ENCODE measurements at places on chromosomes 12 and 14.
A peak's percentile ranks its signal among the peaks of the same experiment; 100 is the strongest.

DNA sequence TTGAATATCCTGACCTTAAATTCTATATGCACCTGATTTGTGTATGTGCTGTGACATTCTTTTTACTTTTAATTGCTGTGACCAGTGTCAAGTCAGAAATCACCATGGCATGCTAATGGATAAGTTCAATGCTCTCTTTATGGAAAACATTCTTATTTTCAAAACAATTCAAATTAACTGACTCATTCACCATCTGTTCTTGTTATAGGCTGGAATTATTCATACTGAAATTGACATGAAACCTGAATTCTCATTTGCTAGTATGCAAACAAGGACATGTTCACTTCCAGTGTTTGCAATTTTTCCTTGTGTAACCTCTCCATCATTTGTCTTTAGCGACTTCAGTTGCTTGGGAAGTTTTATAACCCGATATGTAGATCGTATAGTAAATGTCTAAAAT, at the start of gene TAS2R30:
Gene TAS2R30, minus strand, starts transcription at position 340 of the 400 bp plus-strand sequence. CDS start 400 bp downstream, outside the sequence.
- DNase-seq = no peak

DNA sequence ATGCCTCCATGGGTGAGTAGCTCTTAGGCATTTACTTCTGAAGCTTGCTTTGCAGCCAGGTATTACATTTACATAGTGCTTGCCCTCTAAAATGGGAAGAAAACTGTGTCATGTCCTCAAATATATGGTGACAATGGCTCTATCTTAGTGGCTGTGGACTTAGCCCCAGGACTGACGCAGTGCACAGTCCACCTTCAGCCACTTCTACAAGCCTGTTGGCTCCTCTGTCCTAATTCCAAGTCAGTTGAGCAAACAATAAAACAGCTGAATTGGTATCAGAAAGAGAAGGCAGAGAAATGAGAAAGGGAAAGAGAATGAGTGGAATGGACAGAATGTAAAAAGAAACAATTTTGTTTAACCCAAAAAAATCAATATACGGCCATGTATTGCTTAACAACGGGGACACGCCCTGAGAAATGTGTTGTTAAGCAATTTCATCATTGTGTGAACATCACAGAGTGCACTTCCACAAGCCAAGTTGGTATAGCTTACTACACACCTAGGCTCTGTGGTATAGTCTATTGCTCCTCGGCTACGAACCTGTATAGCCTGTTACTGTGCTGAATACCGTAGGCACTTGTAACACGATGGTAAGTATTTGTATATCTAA, 93.5 kb downstream of the GRIN2B start:
- DNase-seq = no peak

DNA sequence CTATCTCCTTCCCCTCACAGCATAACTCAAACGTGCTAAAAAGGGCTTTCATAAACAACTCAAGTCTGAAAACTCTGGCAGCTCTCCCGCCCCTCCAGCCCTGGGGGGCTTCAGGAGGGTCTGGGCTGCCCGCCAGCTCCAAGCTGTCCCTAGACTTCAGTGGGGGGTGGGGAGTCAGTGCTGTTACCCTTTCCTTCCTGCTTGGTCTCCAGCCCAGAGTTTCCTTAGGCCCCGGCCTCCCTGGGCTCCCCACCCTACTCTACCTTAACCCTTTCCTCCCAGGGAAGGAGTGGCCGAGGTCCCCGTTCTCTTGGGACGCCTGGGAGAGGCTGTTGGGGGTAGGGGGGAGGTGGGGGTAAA, 530 bp upstream of the NYNRIN start:
- no peak for DNase-seq

DNA sequence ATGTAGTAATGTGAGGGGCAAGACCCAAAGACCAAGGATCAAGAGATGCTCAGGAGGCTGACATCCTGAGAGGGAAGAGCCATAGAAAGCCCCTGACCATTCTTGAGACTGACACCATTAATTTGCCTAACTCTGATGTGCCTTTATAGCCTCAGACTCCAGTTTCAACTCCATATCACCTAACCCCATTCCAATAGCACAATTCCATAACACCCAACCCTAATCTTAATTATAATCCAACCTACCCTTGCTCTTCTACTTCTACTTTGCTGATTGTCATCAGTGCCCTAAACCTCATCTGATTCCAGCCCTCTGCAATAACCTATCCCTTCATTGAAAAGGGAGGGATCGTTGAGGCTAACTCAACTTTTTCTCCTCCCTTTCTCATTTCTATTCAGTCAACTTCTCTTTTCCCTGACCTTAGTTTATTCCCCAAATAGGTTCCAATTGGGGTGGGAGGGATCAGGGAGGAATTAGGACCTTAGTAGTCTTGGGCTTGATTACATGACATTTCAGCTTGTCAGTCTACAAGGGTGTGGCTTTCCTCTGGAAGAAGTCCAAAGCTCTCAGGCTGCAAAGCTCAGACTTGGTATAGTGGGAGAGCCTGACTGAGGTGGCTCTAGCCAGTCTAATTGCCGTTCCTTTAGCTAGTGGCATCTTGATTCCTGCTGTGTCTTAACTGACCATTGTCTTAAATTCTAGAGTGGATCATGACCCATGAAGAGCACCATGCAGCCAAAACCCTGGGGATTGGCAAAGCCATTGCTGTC, 3.1 kb downstream of the PFKM start:
- DNase-seq = no peak

GRCh38 chr14:65906344-65906743, 493.8 kb downstream of the FUT8 start:
- no peak for DNase-seq

DNA sequence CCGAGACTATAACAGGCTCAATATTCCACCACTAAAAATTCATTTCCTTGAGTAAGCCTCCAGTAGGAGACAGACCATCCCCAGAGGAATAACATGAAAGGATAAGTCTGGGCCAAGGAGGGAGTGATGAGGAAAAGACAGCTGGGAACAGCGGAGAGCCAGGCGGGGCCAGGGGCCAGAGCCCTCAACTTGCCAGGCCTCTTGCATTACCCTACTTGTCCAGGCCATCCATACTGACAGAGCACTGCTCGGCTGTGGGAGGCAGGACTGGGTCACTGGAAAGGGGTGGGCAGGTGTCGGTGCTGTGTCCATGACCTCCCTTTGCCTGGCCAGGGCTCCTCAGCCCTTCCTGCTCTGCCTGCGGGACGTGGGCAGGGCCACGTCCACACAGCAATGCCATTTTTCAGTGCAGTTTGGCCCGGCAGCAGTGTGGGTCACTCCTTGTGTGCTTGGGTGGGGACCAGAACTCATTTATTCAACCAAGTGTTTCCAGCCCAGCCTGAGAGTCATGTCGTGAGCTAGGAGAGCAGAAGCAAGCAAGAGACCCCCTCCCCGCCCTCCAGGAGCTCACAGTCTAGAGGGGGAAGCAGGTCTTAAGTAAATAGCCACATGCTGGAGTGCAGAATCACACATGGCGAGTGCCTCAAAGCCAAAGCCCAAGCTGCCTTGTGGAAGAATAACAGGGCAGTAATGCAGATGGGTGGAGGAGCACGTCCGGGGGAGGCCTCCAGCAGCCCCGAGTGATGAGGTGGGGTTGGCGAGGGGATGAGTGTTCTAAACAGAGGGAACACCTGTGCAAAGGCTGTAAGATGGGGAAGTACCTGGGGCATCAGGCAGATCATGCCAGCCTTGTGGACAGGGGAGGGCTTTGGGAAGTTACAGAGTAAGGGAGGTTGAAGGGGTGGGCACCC, 8.9 kb upstream of the FAIM2 start:
- DNase-seq = no peak

DNA sequence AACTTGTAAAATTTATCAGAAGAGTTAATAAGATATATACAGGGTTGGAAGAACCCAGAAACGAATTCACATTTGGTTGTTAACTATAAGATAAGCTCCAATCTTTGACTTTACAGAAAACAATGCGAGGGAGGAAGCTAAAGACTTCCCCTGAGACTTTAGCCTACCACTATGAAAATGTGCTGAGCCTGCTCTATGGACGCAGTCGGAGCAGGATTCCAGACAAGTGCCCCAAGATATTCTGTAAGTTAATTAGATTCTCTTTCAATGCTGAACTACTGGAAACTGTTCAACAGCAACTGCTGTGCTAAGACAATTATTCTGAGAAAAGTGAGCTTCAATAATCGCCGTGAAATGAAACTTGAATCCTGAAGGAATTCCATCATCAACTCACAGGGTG, 8.3 kb upstream of the LRRC10 start:
- no peak for DNase-seq

DNA sequence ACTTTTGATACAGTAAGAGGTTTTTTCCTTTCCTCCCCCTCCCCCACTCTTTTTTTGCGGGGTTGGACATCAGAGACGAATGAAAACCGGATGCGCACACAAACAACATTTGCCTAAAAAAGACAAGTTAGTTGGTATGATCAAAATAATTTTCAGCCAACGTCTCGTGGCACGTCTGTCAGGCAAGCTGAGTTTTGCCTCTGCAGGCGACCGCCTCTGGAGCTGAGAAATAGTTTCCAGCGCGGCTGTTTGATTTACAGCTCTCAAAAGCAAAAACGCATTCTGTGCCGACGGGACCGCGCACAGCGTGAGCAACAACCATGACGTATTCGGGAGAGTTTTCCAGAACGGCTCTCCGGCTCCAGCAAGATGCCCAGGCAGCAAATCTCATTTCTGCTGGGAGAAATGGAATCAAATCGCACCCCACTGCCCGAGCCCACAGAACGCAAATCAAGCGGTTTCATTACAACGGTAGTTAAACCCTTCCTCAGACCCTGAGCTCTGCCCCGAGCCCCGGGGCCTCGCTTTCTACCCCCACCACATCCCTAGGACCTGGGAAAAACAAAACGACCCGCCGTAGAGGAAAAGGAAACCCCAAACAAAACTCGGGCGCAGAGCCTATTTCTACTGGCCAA, 14.2 kb upstream of the CALM1 start:
- peak; percentile 50 for DNase-seq

DNA sequence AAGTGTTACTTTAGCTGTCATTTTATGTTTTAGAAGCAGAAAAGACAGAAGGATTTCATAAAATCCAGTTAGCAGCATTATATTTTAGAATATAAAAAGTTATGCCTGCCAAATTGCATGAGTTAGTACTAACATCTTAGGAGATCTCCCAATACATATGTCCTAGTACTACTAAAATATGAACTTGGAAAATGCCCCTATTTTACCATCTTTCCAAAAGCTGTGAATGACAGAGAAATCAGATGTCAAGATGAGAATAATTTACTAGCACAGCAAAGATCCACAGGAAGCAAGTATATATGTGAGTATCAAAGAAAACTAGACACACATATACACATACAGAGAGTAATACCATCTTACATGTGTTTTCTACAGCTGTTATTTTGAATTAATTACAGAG, 196.9 kb downstream of the CPNE8 start:
- no peak for DNase-seq

- no peak for DNase-seq
Observed at GRCh38 chr14:39459795-39460478, 27.7 kb upstream of the FBXO33 start.

- no peak for DNase-seq
Observed at GRCh38 chr12:42448841-42449240, 122.9 kb downstream of the PPHLN1 start.

DNA sequence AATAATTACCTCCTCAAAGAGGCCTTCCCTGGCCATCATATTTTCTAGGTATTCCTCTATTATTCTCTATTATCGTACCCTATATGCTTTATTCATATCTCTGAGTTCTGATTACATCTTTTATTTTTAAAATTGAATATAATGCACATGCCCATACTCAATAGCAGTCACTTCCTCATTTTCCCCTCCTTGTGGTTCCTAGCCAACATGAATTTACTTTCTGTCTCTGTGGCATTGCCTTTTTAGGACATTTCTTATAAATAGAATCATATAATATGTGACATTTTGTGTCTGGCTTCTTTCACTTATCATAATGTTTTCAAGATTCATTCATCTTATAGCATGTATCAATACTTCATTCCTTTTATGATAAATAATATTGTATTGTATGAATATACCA, 74.4 kb upstream of the TRHDE start:
- DNase-seq = no peak

DNA sequence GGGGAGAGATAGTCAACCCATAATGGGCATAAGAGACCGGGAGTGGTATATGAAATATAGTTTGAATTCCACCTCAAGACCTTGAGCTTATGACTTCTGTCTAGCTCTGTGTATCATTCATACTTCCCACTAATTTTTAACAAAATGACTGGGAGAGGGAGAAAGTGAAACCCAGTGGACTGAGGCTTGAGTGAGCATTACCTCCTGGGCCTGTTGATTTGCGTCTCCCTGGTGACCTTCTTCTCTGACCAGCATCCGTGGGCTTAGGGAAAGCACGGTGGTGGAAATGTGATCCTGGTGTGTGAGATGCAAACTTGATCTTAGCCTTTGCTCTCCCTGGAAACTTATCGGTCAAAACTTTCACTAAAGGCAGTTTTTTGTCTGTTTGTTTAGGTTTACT, 207.9 kb upstream of the BCL2L14 start:
- DNase-seq = no peak

DNA sequence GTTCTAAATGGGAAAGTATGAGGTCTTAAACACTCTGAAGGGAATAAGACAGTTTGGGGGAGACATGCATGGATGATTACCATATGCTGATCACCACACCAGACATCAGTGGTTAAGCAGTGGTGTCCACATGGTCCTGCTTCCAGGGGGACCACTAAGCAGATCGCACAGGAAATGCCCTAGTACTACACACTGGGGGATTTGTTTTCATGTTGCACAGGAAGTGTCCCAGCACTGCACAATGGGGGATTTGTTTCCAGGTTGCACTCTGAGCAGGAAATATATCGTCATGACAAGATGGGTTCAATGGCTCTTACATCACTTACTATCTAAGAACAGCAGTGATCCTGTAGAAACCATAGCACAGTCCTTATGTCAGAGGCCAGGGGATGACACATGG, 245.5 kb downstream of the BCL11B start:
- DNase-seq = no peak

GRCh38 chr14:58797010-58797429, 159.3 kb downstream of the DACT1 start:
- DNase-seq = no peak

GRCh38 chr12:103334466-103334865, 161.3 kb downstream of the C12orf42 start:
- no peak for DNase-seq

GRCh38 chr12:66071549-66071948, 59.0 kb downstream of the LLPH start:
- DNase-seq = no peak

DNA sequence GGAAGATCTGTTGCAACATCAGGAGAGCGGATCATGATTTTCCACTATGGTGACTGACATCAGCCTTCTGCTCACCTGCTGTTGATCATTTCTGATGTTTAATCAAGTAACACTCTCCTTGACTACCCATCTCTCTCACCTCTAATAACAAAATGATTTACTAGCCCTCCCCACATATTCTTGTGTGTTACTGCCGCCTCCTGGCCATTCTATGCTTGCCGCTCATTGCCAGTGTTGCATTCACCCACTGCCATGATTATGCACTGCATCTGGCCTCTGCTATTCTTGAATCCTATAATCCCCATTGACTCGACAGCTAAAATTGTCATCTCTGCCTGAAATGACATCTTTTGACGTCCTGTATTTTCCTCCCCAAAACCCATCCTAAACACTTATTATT, 113.8 kb downstream of the RERGL start:
- DNase-seq = no peak

- DNase-seq = no peak
Observed at GRCh38 chr14:24207104-24207551, 1.6 kb downstream of the TSSK4 start.

GRCh38 chr12:61043838-61044237, 1216.4 kb upstream of the USP15 start:
- no peak for DNase-seq

- DNase-seq = peak; percentile 60
Observed at GRCh38 chr12:9760699-9761418, at the start of gene CD69. Gene CD69 (minus strand): TSS chr12:9760901. CDS start chr12:9760820, 81 bp downstream.

- no peak for DNase-seq
Observed at GRCh38 chr14:46951103-46951502, 299.5 kb upstream of the RPL10L start.
